ENCODE measurements at places on chromosomes 12 and 14.

- no peak for DNase-seq
These were observed 1.3 kb downstream of the CHGA start for GRCh38 chr14:92924247-92924646.

GRCh38 chr12:1130164-1130563 lies 139.1 kb downstream of the ERC1 start:
- DNase-seq, result no peak

- no peak for DNase-seq
These were observed 6.7 kb upstream of the TESC start for GRCh38 chr12:117105902-117106301.

DNA sequence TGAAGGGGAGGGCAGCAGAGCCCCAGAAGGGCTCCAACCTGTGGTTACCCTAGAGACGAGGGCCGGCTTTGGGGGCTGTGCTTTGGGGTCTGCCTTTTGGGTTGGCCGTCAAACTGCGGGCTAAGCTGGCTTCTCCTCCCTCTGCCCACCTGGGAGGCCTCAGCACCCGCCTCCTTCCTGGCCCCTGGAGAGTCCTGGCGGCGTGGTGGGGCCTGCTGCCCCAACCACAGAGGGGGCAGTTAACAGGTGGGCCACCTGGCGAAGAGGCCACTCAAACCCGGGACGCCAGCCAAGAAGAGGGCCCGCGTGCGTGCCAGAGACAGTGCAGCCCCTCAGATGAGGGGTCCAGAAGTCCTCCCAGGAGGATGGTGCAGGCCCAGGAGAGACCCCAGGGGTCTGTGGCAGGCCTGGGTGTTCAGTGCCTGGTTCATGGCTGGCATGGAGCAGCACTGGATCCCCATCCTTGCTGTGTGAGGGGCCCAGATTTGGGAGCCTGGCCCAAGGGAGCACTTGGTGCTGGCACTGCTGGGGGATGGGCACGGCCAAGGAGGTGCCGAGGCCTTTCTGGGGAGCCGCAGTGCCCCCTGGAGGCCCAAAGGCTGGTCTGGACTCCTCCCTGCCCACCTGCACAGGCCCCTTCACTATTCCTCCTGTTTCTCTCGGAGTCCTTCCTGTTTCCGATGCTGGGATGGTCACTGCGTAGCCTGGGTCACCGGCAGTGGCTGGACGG lies 48.8 kb downstream of the LRCOL1 start:
- DNase-seq, result no peak

- DNase-seq, result peak; percentile 56
These were observed 115.5 kb downstream of the SLC2A13 start for GRCh38 chr12:39990122-39991101.

- DNase-seq, result no peak
These were observed 83.2 kb upstream of the SSTR1 start for GRCh38 chr14:38124506-38124905.

DNA sequence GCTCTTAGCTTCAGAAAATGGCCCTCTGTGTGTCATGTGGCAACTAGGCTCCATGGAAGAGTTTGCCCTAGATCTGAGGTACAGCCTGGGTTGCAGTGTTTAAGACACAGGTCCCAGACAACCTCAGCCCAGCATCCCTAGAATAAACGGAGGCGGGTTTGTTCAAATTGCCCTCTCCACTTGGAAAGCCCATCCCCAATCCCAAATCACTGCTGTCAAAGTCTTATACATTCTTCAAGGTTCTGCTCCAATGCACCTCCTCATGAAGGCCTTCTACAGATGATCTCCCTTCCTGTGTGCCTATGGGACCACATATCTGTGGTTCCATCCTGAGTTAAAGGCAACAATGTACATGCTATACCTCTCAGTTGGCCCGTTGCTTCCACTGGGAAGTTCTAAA lies 289.8 kb downstream of the DPF3 start:
- no peak for DNase-seq

DNA sequence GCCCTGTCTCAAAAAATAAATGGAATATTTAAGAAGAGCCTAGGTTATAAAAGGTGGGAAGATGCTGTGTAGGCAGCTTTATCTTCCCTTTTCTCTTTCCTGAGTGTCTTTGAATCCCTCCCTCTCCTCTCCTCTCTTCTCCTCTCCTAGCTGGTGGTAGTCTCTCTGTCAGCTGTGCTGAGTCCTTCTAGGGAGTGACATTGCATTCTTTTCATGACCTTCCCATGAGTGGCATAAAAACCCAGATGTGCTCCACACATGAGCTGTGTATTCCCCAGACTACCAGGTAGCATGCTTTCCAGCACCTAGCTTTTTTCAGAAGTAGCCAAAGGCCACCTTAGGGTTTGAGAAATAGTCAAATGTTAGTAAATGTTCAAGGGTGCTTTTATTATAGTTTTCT lies 23.6 kb downstream of the SAMD4A start:
- no peak for DNase-seq

DNA sequence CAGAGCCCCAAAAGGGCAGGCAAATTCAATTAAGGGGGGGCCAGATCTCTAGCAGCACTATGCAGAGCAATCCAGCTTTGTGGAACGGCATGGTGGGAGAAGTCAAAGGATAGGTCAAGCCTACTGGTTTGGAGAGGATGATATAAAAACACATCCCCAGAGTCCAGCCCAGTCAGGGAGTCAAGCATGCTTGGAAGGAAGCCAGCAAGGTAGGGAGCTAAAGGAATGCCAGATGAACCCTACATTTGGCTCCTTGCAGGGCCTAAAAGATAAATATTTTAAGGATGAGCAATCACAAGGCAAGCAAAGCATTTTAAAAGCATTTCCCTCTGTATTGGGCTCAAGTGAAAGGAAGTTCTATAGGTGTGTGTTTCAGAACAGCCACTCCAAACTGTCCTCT lies 21.4 kb downstream of the KCTD10 start:
- no peak for DNase-seq

GRCh38 chr14:20493634-20494033 lies 11.7 kb upstream of the RNASE10 start:
- DNase-seq, result no peak

DNA sequence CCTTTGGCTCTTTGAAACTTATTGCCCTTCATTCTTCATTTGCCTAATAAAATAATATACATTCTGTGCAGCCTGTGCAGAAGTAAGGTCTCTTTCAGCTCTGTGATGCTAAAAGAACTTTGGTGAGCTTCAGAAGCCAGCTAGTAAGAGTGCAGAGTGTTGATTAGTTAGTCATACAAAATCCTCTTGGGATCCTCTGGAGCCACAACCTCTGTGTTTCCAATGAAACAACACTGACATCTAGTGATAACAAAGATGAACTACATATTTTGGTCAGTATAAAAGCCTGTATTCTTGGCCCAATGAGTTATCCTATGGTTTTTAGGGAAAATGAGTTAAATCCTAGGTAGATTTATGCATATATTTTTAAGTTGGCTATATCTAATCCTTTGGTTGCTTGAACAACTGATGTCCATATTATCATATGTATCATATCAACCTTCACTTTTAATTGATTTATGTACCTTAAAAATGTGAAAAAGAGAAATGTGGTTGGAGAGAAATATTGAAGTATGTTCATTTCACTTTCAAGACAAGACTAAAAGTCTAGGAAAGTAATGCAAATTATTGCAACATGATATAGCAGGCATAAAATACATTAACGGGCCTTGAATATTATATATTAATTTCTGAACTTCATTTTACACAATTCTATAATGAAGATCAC lies 158.4 kb downstream of the KLHL28 start:
- DNase-seq, result peak; percentile 18

Data from brain microvascular endothelial cell (primary cell).